ENCODE measurements at places on chromosomes 2 and 18.

DNA sequence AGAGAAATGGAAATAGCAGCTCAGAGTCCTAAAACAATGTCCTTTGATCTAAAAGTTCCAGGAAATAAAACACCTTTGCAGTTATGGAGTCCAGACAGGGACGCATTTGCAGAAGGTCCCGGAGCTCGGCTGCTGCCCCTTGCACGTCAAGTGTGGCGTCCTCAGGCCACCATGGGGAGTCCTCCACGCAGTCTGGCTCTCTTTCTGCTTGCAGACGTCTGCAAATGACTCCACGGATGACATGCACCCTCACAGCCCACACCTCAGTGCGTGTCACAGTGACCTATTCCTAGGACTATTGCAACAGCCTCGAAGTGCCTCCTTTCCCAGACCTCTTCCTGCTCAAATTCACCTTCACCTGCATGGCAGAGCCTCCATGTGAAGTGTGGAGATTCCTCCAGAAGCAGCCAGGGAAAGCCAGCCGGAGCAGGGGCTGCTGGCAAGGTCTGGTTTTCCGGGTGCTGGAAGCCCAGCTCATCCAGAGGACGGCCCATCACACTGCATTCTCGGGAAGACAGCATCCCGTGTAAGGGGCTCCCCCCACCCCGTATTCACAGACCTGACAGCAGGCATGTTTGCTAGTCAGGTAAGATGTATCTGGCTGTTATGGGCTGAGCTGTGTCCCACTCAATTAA is 137.7 kb downstream of the ASB1 start:
- DNase-seq = no peak

DNA sequence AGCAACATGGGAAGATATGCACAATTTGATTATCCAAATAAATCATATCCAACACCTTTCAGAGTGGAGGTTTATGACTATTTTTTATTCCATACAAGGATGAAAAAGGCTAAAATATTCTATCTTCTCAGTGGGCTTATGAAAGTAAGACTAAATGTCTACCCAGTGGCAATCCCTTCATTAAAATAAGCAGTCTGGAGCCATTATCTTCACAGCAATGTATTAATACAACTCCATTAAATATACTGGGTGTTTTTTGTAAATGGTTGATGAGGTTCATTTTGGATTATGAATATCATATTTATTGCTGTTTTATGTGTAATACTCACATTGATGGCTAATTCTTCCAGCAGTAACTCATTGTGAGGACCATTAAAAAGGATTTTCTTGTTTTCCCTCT is 352.7 kb upstream of the SOX11 start:
- no peak for DNase-seq

DNA sequence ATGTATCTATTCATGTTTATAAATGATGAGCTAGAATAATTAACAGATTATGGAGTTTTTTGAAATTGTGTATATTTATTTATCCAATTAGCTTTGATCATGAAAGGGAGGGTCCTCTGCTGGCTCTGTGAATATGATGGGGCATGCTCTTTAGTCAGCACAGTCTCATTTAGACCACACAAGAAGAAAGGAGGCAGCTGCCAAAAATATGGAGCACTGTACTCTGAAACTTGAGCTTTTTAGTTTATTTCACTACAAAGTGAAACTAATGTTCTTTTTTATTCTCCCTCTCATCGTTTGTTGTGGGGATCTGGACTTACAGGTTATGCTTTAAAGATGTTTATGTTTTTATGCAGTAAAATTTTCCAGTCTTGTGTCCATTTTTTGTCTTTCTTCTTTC is 266.9 kb upstream of the GULP1 start:
- DNase-seq = no peak

DNA sequence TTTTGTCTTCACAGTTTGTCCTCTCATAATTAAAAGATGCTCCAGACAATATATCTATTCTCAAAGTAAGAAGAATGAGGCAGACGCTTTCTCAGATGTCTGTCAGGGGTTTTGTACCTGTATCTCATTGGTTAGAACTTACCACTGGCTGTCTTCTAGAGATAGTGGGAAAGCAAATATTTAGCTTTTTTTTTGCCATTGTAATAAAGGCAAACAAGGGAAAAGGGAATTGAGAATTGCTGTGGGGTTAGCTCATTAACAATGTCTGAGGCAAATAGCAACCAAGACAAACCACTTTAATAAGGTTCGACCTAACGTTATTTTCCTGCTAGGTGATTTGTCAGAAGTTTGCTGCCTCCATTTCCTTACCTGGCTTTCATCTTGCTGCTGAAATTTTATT is 30.0 kb downstream of the ZNF638 start:
- DNase-seq = no peak

DNA sequence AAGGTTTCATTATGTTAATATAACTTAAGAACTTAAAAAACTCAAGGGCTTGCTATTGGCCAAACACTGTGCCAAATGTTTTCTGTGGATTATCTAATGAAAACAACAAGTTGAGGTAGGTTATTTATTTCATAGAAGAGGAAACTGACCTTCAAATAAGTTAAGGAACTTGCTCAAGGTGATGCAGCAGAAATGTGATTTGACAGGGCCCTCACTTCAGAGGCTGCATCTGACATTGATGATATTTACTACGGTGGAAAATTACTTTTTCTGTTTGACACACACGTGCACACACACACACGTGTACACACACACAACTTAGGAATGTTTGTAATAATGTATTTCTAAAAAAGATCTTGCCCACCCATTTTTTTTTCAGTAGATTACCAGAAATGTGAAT is 137.2 kb upstream of the CXCR4 start:
- no peak for DNase-seq

GRCh38 chr18:47203626-47204464 is 27.7 kb upstream of the IER3IP1 start:
- DNase-seq = no peak

DNA sequence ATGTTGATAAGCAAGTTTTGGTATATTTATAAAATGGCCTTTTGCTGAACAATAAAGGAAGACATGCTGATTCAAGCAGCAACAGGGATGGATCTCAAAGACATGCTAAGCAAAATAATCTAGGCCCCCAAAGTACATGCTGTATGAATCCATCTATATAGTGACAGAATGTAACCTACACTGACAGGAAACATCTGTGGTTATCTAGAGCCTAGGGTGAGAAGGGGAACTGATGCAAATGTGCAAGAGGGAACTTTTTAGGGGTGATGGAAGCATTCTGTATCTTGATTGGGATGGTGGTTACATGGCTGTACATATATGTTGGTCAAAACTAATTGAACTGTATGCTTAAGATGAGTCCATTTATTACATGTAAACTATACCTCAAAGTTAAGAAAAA is 24.2 kb downstream of the CNRIP1 start:
- DNase-seq = no peak
